NCI-H524 treated with DMSO at 0.1 percent for 48 hours (cell line): ENCODE measurements at places on chromosomes 6 and 20.

- no peak for DNase-seq
These were observed 16.5 kb downstream of the ACTR5 start for GRCh38 chr20:38764567-38765318.

- DNase-seq, result no peak
These were observed 67.1 kb downstream of the ESF1 start for GRCh38 chr20:13717631-13718044.

GRCh38 chr20:56429941-56430340, 17.9 kb downstream of the CASS4 start:
- DNase-seq, result no peak

GRCh38 chr6:132445201-132445951, 44.1 kb upstream of the MOXD1 start:
- DNase-seq, result no peak

- DNase-seq, result no peak
These were observed 40.1 kb downstream of the RNF217 start for GRCh38 chr6:125002406-125002741.

DNA sequence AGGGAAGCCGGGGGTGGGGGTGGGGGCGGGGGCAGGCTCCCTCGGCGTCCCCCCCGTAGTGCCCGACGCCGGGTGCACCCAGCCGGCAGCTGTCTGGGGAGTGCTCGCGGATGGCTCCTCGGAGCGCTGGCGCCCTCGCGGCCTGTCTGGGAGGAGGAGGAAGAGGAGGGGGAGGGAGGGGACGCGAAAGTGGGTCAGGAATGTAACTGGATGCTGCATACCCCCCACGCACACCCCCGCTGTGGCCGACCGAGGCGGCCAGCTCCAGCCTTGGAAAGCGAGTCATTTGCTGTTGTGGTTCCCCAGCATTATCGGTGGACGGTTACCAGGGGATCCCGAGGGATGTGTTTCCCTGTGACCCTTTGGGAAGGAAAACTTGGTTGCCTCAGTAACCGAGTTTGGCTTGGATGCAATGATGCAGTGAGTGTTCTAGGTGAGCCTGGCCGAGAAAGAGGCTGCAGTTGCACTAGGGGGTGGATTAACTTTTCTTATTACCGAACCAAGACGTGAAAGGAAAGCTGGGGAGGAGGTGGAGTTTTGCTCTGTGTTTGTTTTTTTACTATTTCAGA, 55.2 kb upstream of the RREB1 start:
- DNase-seq, result no peak

DNA sequence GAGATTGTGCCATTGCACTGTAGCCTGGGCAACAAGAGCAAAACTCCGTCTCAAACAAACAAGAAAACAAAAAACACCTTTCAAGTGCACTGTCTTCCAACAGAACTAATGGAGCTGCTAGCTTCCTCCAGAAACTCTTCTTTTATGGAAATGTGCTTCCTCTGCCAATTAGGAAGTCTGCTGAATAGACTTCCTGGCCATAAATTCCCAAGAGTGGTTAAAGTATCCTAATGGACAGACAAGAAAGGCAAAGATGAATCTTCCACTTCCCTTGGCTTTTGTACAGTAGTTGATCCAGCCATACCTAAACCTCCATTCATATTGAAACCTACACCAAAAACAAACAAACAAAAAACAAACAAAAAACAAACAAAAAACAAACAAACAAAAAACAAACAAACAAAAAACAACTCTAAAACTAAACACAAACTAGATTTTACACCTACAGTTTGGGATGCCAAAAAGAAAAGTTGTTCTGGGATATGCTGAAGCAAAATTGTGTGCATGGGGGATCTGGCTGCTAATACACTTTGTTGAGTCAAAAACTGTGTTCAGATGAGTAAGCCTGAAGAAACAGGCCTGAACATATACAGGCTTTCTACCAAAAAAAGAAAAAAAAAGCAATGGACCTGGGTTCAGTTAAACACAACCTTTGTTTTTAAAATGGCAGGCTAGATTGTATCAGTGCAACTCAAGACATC, 59.8 kb upstream of the CARMIL1 start:
- DNase-seq, result no peak

GRCh38 chr6:132286298-132287019, 114.8 kb downstream of the MOXD1 start:
- no peak for DNase-seq

DNA sequence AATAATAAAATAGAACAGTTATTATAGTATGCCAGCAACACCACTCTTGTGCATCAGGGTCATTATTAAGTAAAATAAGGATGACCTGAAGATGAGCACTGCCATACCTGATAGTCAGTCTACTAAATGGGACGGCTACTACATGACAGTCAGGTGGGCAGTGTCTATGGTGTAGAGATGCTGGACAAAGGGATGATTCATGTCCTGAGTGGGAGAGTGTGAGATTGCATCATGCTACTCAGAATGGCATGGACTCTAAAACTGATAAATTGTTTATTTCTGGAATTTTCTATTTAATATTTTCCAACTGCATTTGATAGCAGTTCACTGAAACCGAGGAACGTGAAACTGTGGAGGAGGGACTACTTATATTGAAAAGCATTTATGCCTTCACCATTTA, 38.8 kb downstream of the SNX9 start:
- DNase-seq, result no peak

GRCh38 chr6:31058128-31058894, 48.0 kb downstream of the MUC22 start:
- DNase-seq, result no peak
